ENCODE measurements at places on chromosomes 2 and 18.

DNA sequence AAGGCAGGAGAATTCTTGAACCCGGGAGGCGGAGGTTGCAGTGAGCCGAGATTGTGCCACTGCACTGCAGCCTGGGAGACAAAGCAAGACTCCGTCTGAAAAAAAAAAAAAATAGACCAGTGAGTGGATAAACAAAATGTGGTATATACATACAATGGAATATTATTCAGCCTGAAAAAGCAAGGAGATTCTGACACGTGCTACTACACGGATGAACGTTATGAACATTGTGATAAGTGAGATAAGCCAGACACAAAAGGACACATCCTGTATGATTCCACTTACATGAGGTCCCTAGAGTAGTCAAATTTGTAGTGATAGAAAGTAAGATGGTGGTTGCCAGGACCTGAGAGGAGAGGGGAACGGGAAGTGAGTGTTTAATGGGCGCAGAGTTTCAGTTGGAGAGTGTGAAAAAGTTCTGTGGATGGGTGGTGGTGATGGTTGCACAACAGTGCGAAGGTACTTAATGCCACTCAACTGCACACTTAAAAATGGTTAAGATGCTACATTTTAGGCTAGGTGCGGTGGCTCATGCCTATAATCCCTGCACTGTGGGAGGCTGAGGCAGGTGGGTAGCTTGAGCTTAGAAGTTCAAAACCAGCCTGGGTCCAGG lies 38.3 kb downstream of the NIFK start:
- H3K36me3 ChIP-seq = no peaks in the 10 kb centered on the region
- no peak overlapping the region for H3K4me3 ChIP-seq
- no peak for DNase-seq
- no peaks in the 10 kb centered on the region for H3K27me3 ChIP-seq
- peaks cover 36% of the 10 kb centered on the region for H3K4me1 ChIP-seq

GRCh38 chr2:128162266-128162665 lies 71.3 kb downstream of the UGGT1 start:
- H3K36me3 ChIP-seq = peaks cover 12% of the 10 kb centered on the region
- no peaks in the 10 kb centered on the region for H3K4me1 ChIP-seq
- no peak overlapping the region for H3K4me3 ChIP-seq
- no peak for DNase-seq

DNA sequence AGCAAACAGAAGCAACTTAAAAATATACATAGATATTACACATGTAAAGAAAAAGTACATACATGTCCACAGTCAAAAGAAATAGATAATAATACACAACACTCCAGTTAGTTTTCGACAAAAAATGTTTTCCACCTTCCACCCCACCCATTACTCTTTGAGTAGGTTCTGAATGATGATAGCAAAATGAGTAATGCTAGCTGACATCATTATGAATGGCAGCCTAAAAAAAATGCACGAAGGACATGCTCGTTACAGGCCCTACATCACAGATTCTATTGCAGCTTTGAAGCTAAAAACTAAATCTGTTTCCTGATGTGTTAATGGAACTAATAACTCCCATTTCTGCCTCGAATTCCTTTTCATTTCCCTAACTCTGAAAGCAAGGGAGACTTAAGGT lies 578.7 kb upstream of the NETO1 start:
- H3K36me3 ChIP-seq = no peaks in the 10 kb centered on the region
- H3K4me3 ChIP-seq = no peak overlapping the region
- no peaks in the 10 kb centered on the region for H3K4me1 ChIP-seq
- no peaks in the 10 kb centered on the region for H3K27me3 ChIP-seq
- H3K27ac ChIP-seq = no peak overlapping the region

DNA sequence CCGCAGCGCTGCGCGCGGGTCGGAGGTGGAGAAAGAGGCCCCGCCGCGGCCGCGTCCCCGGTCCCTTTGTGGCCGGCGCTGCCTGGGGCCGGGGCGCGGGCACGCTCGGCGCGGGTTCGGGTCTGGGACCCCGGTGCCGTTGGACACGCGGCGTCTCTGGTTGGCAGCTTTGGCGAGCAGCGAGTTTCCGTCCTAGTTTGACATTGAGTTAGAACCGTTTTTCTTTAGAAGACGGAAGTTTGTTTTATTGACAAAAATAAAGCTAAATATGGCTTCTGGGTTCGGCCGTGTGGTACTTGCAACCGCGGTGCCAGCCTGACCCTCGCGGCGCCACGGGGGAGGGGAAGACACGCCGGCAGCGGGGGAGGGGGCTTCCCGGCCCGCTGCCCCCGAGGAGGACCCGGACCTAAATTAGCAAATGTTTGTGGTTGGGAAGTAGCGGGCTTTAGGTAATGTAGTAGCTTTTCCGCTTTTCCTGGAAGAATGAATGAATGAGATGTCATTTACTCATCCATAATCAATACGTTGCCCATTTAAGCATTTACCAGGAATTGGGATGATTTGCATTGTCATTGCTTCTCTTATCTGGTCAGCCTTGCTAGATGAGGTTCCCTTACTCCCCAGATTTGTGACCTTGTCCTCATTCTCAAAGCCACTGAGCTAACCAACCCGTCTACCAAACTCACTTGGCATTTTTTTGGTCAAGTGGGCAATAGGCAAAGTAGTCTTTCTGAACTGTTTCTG lies 530 bp downstream of the GALNT1 start:
- H3K27ac ChIP-seq = peak overlapping the region; percentile 40
- H3K4me3 ChIP-seq = peak overlapping the region; percentile 87
- no peak for DNase-seq

- no peak for DNase-seq
- H3K27ac ChIP-seq = no peak overlapping the region
- H3K36me3 ChIP-seq = no peaks in the 10 kb centered on the region
- no peak overlapping the region for H3K4me3 ChIP-seq
Measured at GRCh38 chr2:37679072-37679695, 7.7 kb upstream of the CDC42EP3 start.

GRCh38 chr2:138421971-138422335 lies 79.6 kb upstream of the SPOPL start:
- H3K4me1 ChIP-seq = peaks cover 17% of the 10 kb centered on the region
- peak; percentile 55 for DNase-seq
- peak overlapping the region; percentile 1 for H3K4me3 ChIP-seq
- H3K27me3 ChIP-seq = no peaks in the 10 kb centered on the region

GRCh38 chr18:51561821-51562220 lies 364.3 kb upstream of the MEX3C start:
- H3K27me3 ChIP-seq = 0 out of 2 replicates have a peak, but pooled peaks cover 3% of the 10 kb centered on the region
- no peaks in the 10 kb centered on the region for H3K4me1 ChIP-seq
- H3K4me3 ChIP-seq = no peak overlapping the region
- H3K36me3 ChIP-seq = no peaks in the 10 kb centered on the region
- no peak overlapping the region for H3K27ac ChIP-seq
- DNase-seq = no peak

DNA sequence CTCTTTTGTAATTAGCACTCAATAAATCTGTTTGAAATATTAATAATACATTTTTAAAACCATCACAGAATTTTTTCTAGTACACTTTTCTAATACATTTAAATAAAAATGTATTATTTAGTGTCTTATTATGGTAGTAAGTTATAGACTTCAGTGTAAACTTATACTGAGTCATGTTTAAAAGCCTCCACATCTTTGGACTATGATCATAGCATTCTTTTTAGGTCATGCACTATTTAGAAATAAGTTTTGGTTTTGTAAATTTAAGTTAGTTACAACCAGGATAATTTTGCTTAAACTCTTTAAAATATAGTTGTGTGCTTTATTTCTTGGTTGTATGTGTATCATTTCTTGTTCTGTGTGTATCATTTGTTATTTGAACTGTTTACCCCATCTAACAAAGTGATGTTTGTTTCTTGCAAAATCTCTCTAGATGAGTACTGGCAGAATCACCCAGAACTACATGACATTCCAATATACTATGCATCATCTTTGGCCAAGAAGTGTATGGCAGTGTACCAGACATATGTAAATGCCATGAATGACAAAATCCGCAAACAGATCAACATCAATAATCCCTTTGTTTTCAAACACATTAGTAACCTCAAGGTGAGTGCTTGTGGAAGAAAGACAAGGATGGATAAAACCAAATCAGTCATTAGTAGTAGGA lies 16.7 kb downstream of the CPSF3 start:
- H3K36me3 ChIP-seq = peaks cover 24% of the 10 kb centered on the region
- H3K4me1 ChIP-seq = no peaks in the 10 kb centered on the region
- H3K27ac ChIP-seq = no peak overlapping the region

Data from HCT116 (cell line).